AG09319 (cell line): ENCODE measurements at places on chromosomes 11 and 22.
A peak's percentile ranks its signal among the peaks of the same experiment; 100 is the strongest.

DNA sequence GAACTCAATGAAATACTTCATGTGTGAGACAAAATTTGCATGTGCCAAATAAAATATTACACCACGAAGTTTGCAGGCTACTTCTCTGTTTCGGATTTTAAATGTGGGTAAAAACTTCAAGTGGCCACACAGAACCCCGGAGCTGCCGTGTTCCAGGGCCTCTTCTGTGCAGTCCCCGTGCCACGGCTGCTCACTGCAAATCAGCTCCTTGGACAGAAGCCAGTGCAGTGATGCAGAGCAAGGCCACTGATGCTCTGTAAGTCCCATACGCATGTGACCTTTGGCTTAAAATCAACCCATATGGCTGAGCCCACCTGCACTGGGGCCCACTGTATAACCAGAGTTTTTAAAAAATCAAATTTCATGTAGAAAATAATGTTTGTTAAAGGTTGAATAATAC lies 1309.4 kb downstream of the TBC1D22A start:
- no peak for DNase-seq

- peak; percentile 37 for DNase-seq
Measured at GRCh38 chr11:129279326-129280026, 87.4 kb upstream of the ARHGAP32 start.

GRCh38 chr11:72721689-72722049 lies 30.5 kb downstream of the ARAP1 start:
- no peak for DNase-seq

DNA sequence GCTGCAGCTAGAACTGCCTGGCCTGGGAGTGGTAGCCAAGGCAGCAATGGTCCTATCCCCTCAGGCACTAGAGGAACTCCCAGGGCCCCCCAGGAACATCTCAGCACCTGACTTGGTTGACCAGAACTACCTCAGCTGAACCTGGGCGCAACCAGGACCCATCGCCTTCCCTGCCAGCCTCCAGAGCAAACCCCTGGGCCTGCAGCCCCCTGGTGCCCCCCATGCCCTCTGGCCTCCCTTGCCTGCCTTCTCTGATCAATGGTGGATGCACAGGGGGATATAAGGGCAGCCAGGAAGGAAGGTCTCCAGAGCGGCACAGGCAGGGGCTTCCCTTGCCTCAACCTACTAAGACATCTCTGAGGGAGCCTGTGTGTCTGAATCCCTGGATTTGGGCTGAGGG lies 13.5 kb downstream of the MS4A10 start:
- DNase-seq = no peak

DNA sequence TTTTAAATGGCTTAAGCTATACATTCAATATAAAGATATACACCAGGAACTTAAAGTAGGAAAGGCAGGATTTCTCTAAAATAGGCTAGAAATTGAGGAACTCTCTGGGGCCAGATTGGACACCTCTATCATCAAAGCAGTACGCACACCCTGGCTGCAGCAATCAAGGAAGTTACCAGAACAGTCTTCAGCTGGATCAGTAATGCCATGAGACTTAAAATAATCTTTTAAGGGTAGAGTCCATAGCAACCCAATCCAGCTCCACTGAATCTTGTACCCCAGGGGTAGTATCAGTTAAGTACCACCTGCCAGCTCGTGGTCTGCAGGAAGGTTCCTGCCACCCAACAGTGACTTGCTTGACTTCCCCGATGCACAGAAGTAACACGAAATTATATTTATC lies 3.0 kb downstream of the RDX start:
- no peak for DNase-seq

DNA sequence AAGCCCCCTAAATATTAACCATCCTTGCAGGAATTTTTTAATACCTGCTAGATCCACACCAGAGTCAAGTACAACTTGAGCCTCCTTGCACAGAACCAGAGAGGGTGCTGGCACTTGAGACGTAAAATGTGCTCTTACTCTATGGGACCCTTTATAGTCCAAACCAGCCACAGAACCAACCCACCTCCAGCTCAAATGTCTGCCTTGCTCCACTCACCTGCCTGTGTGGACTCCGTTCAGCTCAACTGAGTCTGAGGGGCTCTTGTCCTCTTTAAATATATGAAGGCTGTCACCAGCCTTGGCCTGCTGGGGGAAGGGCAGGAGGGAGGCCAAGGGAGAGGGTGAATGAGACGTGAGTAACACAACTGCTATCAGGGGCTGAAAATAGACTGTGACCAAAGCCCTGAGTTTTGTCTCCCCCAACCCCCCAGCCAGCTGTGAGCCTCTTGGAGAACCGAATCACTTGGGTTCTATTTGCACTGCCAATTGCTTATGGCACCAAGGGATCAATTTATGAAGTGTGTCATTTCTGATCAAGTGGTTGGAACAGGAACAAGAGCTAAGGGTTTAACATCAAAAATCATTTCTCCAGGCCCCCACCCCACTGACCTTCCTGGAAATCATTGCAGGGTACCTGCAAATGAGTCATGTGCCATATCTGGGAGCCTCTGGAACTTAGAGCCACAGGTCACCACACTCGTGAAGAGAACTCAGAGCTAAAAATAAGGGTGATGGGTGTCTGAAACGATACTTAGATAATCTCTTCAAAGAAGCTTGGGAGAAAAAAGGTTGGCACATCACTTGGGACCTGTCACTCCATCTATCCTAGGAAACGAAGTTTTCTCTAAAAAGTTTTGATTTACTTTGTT lies at the start of gene CSRP3:
Gene CSRP3 (minus strand): TSS at position 247 of the 869 bp plus-strand sequence. CDS start 9,535 bp downstream, outside the sequence.
- DNase-seq = no peak

DNA sequence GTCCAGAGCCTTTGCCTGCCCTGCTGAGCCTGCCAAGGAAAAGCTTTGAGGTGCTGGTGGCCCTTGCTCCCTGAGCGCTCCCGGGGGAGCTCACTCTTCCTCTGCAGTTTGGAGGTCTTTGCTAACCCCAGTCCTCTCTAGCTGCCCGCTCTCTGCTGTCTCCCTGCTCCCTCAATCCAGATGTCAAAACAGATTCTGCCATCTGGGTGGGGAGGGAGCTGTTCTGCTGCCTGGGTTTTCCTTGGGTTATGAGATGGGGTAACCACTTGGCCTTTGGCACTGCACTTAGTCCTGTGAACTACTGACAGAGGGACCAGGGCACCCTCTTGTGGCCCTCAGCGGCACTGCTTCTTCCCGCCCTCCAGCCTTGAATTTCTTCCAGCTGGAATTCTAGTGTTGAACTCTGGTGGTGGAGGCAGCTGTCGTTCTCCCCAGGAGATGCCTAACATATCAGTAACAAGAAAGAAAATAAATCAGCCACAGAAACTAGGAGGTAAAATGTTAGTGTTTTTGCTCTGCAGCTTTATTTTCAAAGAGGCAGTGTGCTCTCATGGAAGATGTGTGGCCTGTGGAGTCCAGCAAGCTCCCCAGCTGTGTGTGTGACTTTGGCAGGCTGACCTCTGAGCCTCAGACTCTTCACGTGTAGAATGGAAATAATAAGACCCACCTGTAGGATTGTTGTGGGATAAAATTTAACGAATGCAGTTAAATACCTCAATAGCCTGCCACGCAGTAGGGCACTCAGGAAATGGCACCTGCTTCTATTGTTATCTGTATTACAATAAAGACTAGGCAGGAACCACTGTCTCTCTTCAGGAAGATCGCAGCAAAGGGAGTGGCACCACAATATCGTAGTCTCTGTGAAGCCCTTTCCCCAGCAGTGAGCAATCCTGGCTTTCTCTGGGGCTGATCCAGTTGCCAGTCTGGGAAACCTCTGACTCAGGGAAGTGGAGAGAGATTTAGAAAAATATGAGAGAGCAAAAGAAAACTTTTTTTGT lies 23.4 kb downstream of the ARFGAP2 start:
- DNase-seq = peak; percentile 63

DNA sequence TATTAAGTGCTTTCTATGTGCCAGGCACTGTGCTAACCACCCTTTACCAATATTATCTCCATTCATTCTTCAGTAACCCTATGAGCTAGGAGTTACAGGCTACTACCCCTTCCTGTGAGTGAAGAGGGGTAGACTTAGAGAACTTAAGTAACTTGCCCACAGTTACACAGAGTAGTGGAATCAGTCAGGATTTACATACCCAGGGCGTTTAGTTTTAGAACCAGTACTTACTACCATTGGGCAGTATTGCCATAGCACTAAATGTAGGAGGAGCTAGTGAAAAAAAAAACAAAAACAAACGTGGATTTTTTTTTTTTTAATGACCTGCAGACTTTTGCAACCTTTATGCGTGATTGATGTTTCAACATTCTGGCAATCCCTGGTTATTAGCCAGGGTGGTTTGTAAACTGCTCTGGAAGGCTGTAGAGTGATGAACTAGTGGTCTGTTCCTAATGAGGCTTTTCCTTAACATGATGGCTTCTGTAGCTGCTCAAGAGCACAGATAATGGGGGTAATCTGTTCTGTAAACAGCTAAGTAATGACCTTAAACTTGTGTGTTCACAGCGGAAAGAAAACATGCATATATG lies 11.4 kb downstream of the TBCEL start:
- DNase-seq = no peak

GRCh38 chr11:8426076-8426475 lies 162.4 kb upstream of the LMO1 start:
- no peak for DNase-seq

GRCh38 chr11:67486481-67487195 lies 3.8 kb downstream of the AIP start:
- no peak for DNase-seq

DNA sequence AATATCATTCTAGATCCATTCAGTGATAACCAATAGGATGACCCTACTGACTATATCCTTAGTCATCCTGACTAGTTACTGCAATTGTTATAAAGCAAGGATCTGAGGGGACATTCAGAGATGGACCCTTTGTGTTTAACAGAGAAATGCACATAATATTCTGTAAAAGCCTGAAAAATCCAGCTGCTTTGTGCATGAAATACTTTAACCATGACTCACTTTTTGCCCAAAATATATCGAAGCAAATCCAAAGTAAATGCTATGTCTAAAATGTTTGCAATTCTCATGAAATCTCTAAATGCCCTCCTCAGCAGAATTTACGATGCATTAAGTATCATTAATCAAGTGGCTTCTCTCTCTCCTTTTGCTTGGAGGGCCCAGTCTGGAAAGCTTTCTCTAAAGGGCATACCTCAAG lies 178.8 kb upstream of the MTMR2 start:
- DNase-seq = no peak

DNA sequence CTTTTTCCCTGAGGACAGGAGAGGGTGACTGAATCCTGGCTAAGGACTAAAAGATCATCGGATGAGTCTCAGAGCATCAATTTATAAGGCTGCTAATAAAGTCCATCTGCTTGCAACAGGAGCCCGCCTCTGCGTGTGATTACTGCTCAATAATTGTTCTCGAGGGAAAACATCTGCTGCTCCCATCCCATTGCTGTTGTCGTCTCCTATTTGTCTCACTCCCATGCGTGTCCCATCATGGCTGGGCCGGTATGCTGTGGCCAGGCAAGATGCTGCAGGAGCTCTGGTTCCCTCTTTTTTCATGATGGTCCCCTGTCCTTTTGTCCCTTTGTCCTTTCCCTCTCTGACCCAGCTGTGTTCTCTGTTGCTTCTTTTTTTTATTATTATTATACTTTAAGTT lies 121.2 kb downstream of the SPATA19 start:
- no peak for DNase-seq

DNA sequence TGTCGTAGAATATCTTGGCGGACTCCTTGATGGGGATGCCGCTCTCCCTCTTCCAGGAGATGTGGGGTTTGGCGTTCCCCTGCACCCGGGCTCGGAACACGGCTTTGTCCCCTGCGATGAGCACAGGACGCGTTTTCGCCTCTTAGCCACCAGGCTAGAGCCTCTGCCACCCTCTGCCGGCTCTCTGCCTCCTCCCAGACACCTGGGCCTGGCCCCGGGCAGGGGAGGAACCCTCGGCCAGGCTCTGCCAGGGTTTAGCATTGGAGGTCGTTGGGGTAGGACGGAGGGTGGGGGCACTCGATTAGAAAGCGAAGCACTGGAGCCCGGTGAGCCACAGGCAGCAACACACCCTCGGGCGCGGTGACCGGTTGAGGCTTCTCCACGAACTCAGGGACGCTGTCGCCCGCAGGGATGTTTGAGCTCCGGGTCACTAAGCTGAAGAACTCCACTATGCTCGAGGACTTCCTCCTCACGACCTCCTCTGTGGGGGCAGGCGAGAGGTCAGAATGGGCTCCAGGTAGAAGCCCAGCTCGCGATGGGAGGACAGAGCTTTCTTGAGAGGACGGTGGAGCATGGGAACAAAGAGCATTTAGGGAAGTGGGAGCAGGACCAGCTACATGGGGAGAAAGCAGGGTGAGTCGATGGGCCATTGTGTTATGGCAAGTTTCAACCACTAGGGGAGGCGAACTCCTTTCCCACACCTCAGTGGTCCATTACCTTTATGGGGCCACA lies 4.3 kb downstream of the IGSF22 start:
- no peak for DNase-seq
